ENCODE measurements at places on chromosomes 13 and 19.

- DNase-seq, result no peak
Observed at GRCh38 chr13:31431722-31432137, 232.0 kb downstream of the B3GLCT start.

GRCh38 chr19:46925548-46925950, 64.8 kb downstream of the ARHGAP35 start:
- DNase-seq, result no peak

GRCh38 chr19:15402411-15403150, 16.2 kb downstream of the AKAP8L start:
- DNase-seq, result no peak

- no peak for DNase-seq
Observed at GRCh38 chr13:59178344-59178743, 985.4 kb downstream of the DIAPH3 start.

DNA sequence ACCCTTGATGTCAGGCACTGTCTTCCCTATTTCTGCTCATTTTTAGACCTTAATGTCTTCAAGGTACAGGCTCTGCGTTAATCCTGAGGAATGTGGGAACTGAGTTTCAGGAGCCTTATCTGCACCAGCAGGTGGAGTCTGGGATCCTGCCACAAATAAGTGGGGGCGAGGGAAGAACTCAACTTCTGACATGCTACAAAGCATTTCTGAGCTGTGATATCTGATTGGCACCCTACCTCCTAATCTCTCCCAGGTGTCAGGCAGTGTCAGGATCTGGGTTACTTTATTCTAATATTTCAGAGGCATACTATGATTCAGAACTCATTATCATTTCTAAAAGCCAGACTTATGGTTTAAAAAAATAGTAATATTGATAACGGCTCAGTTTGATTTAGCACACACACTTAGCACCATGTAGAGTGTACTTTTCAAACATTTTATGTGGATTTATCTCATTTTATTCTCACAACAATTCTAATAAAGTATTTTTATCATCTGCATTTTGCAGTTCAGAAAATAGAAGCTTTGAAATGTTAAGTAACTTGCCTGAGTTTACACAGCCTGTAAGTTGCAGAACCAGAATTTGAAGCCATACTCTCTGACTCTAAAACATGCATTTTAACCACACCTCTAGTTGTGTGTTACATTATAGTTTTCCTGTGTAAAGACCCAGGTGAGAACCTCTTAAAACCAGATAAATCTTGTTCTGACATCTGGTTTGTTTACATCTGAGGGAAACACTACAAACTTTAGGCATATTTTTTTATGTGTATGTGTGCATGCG, 358.6 kb downstream of the TDRD3 start:
- no peak for DNase-seq

All from vagina (tissue), 2 donors.